ENCODE measurements at places on chromosomes 4 and X. TPM values are rescaled to one million over a fixed set of nuclear protein-coding genes. Genes with fewer than 3 reads are reported as not detected.

Gene CXorf58
- total RNA-seq = 0.92 TPM

DNA sequence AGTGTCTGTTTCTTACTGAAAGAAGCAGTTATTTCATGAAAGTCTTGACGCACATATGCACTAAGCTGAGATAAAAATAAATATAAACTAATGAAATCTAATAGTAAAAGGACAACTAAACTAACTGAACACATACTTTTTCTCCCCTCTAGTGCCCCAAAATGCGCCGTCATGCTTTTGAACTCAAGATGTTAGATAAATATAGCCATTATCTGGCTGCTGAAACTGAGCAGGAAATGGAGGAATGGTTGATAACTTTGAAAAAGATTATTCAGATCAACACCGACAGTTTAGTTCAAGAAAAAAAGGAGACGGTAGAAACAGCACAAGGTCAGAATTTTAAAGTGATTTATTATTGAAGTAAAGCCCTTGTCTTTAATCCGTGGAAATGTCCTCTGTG, 70.2 kb downstream of the DOCK11 start:
- no peak for DNase-seq

Gene GUCY1B1
- 0.92 TPM for total RNA-seq

GRCh38 chr4:189131118-189131517, 809.6 kb upstream of the FRG1 start:
- no peak for DNase-seq

DNA sequence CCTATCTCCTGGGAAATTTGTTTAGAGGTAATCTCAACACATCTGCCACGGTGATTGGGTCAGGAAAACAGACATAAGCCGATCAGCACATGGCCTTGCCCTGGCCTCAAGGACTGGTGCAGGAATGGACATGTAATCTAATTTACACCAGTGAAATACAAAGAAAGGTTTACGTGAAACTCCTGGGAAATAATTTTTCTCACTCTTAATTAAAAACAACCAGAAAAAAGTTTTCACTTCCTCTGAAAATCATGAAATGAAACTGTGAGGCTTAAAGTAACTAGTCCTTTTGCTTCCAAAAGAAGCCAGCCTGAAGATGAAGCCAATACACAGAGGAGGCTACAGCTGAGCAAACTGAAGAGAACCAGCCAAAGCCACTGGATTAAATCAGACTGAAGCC, 154.1 kb upstream of the FAM241A start:
- no peak for DNase-seq

Gene ZCCHC12
- not detected for total RNA-seq

All from MG63 (cell line).